Glomerular endothelial cell (primary cell): ENCODE measurements at places on chromosomes 2 and 18. TPM values are rescaled to one million over a fixed set of nuclear protein-coding genes. Genes with fewer than 3 reads are reported as not detected.
A peak's percentile ranks its signal among the peaks of the same experiment; 100 is the strongest.

Gene RFTN2
- 4.6 and 6.3 TPM in 2 replicates for total RNA-seq

Gene RIT2
- total RNA-seq: not detected in 2 replicates

Gene NT5DC4
- total RNA-seq: not detected in 2 replicates

Gene UGP2
- 57.5 and 59.2 TPM in 2 replicates for total RNA-seq

Gene ANO7
- 0.68 and 1.4 TPM in 2 replicates for total RNA-seq

Gene REG1B
- total RNA-seq: not detected in 2 replicates

Gene ANKRD62
- not detected in 2 replicates for total RNA-seq

Gene FEV
- total RNA-seq: not detected in 2 replicates

- peak; percentile 96 for DNase-seq
Measured at GRCh38 chr2:85772019-85772745, 18.4 kb downstream of the ATOH8 start.

- DNase-seq: no peak
Measured at GRCh38 chr2:237941239-237941638, 25.6 kb upstream of the UBE2F start.

GRCh38 chr2:154589514-154589913, 109.0 kb upstream of the KCNJ3 start:
- DNase-seq: no peak

- no peak for DNase-seq
Measured at GRCh38 chr2:197997083-197997541, 192.7 kb downstream of the PLCL1 start.

- no peak for DNase-seq
Measured at GRCh38 chr2:39995005-39995737, 216.1 kb upstream of the THUMPD2 start.

DNA sequence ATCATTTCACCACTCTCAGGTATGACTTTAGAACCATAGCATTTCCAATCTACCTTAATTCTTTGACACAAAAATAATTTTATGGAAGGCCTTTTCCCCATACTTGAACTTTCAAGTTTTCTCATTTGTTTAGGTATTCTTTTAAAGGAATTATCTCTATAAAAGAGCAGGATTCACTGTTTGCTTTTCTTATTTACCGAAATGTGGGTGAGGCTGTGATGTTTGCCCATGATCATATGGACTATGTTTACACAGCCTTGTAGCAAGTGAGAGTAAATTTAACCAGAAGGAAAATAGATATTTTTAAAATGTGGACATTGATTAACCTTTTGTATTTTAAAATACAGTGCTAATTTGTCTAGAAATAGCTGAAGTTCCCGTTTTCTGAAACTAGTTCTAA, 26.3 kb downstream of the CAB39 start:
- DNase-seq: no peak

DNA sequence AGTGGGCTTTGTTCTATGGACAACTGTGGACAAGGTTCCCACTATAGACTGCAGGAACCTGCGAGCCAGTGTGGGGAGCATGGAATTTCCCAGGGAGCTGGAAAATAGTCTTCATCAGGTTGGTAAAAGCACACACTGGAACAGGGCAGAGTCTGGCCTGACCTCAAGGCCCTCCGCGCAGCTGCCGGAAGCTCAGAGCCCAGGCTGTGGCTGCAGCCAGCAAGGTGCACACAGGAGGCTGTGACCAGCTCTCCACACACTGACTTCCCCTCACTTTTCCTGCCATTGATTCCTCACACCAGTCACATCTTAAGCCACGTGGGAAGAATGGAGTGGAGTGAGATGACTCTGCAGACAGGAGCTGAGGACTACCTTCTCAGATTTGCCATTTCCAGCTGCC, 19.1 kb downstream of the MAL start:
- no peak for DNase-seq

GRCh38 chr2:85181134-85181631, 48.0 kb downstream of the TCF7L1 start:
- no peak for DNase-seq

DNA sequence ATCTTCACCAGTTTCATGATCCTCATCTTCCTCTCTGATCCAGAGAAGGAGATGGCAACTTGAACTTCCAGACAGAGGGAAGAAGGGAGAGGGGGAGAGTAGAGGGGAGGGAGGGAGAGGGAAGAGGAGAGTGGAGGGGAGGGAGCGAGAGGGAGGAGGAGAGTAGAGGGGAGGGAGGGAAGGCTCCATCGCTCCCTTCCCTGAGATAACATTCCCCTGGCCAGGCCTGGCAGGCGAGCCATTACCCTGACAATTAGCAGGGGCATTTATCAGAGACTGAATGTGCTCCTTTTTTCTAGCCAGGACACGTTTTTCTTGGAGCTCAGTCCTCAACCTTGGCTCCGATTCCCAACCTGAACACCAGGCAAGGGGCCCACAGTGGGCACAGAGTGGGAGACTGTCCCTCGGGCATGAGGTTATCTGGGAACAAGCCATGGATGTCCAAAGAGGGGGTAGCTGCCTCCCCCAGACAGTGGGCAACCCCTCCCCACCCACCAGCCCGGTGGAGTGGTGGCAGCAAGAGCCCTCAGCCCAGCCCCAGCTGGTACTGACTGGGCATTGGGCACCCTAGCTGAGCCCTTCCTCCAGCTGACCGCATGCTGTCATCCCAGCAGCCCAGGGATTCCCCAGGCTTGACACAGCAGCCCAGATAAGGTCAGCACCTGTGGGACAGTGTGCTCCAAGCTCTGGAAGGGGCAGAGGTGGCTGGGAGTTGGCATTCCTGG, 81.8 kb downstream of the TNS1 start:
- DNase-seq: no peak

DNA sequence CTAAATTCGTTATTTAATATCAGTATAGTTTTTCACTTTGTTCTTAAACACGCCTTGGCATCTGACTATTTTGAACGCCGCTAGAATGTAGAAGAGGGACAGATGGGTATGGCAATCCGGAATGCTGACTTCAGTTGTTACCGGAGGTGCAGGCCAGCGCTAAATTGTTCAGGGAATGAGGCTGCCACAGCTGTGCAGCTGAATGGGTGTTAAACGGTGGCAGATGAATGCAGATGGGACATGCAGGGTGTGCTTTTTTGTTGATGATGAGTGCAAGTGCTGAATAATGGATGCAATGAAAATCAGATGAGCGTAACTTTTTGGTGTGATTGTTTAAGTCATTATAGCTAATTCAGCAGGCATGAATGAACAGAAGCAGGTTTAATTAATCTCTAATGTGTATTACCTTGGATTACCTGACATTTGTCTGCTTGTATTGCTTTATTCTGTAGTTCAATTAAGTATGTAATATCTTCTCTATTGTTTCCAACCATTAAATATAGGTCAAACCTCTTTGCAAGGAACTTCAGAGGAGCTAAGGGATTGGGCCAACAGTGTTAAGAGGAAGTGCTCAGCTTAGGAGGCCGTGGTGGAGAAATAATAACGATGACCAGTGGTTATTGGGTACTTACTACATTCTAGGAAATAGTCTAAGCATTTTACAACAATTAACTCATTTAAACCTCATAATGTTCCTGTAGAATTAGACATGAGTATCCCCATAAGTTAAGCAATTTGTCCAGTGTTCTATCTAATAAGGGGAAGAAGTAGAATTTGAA, 11.9 kb upstream of the CREG2 start:
- no peak for DNase-seq

GRCh38 chr2:162890690-162891311, 52.2 kb upstream of the KCNH7 start:
- peak; percentile 58 for DNase-seq
